ENCODE measurements at places on chromosomes 4 and X. TPM values are rescaled to one million over a fixed set of nuclear protein-coding genes. Genes with fewer than 3 reads are reported as not detected.

PORCN gene
- total RNA-seq, result 14.2 TPM

PASD1 gene
- not detected for total RNA-seq

HELT gene
- not detected for total RNA-seq

EXOC1L gene
- not detected for total RNA-seq

C4orf46 gene
- total RNA-seq, result 28.4 TPM

GRCh38 chrX:132271311-132271778, 52.1 kb upstream of the RAP2C start:
- no peak for DNase-seq

DNA sequence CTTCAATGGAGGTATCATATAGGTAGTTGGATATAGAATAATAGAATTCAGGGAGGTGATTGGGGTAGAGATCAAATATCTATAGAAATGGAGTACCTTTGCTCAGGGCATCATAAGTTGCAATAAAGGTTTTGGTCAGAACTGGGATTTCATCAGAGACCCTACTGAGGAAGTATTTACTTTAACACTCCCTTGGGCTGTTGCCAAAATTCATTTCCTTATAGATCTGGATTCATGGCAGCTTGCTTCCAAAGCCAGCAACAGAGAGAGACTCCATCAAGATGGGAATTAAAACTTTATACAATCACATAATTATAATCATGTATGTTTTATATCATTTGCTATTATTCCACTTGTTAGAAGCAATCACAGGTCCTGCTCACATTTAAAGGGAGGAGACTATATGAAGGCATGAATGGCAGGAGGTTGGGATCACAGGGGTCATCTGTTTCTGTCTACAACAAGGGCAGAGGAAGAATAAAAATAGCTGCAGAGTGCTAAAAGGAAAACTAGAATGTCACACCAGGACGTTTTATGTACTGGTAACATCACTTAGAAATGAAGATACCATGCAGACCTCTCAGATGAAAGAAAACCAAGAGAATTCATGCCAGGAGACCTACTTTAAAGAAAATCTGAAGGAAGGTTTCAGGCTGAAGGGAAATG, 902.1 kb upstream of the LCORL start:
- no peak for DNase-seq

- no peak for DNase-seq
Measured at GRCh38 chr4:78308517-78308916, 243.1 kb upstream of the ANXA3 start.

DNA sequence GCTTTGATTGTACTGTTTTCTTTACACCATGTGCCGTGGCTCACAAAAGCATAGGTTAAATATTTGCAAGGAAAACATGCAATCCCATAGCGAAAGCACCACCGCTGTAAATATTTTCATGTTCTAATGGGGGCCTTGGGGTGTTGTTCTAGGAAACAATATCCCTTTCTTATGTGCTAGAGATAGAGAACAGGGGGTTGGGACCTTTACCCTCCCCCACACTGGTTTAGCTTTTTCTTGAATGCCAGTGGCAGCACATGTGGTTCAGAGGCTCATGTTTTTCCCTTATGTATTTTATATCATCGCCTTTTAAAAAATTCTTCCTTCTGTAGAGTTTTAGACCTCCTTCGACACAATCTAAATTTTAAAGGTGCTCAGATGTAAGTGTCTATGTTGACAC, 422.6 kb upstream of the TENM3 start:
- no peak for DNase-seq

DNA sequence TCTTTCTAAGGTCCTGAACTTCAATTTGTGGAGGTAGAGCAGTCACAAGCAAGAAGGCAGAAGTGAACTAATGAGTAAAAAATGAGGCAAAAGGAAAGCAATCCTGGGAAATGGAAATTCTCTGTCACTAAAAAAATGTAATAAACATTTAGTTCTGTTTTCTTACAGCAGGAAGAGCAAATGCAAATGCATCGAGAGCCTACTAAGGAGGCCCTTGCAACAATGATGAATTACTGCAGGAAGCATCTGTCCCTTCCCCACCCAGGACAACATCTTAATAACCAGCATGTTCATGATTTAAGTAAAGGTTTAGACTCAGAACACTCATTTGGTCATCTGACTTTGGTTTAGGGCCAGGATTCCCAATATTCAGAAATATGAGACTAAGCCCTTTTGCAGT, 341.4 kb upstream of the NOCT start:
- DNase-seq, result no peak

- peak; percentile 1 for DNase-seq
Measured at GRCh38 chrX:74383611-74384010, 37.7 kb upstream of the SLC16A2 start.

DNA sequence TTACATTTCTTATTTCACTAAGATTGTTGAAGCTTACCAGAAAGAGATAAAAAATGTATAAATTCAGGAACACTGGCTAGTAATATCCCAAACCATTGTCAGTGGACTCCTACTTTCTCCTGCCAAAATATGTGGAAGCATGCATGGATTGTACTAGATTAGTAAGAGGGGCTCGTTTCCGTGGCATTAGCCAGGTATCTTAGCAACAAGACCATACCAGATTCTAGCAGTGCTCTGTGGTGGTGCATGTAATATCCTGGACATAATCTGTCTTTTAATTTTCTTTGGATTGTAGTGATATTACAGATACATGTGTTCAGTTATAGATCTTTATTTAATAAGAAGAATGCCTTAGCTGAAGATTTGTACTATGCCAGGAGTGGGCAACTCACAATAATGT, 371.9 kb upstream of the PITX2 start:
- DNase-seq, result no peak

DNA sequence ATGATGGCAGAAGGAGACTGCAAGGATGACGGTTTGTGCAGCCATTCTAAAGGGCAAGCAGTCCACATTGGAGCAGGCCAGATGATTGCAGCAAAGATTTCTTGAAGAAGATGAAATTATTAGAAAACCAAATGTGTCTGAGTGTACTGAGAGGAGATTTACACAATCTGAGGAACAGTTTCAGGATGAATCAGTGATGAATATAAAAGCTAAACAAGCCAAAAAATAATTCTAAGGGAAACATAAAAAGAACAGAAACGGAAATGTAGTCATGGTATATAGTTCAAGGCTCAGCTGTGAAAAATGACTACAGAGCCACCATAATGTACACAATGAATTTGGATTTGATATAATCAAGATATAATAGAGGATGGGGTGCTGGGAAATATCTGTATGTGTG, 168.5 kb downstream of the PDGFC start:
- no peak for DNase-seq

GRCh38 chrX:24371391-24371972, 11.0 kb downstream of the SUPT20HL1 start:
- DNase-seq, result peak; percentile 76

- DNase-seq, result no peak
Measured at GRCh38 chrX:115894087-115894486, 276.5 kb upstream of the AGTR2 start.

DNA sequence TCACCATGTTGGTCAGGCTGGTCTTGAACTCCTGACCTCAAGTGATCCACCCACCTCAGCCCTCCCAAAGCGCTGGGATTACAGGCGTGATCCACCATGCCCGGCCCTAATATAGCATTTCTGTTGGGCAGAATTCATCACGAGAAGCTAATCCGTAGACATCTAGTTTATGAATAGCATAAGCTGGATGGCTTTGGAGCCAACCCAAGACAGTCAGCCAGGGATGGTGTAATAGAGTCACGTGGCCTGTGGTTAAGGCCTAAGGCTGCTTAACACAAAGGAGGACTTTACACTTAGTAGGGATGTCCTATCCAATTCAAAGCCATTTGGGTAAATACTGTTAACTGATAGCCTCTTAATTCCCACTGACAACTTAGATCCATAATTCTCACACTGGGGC, 173.6 kb downstream of the RAP1GDS1 start:
- DNase-seq, result no peak

GRCh38 chr4:82773057-82773456, 25.5 kb downstream of the SCD5 start:
- no peak for DNase-seq

DNA sequence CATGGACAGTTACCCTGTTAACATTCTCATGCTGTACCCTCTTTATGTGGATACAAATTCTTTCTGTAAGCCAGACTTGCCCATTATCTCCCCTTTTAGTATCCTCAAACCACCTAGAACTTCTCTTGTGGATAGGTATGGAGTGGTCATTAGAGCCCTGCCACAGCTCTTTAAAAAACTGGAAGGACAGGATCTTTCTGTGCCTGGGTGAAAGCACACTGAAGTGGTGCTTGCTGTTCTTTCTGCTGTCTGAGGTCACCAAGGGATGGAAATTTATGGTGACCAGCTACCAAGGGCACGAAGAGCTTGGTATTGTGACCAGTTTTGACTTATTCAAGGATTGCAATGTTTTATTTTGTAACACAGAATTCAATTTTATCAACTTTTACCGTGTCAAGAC, 344.2 kb downstream of the CBLL2 start:
- DNase-seq, result no peak

GRCh38 chr4:128521156-128521555, 233.5 kb upstream of the PGRMC2 start:
- DNase-seq, result no peak

- no peak for DNase-seq
Measured at GRCh38 chr4:144818136-144818535, 172.2 kb downstream of the HHIP start.
